Naive thymus-derived CD4-positive, alpha-beta T cell (primary cell): ENCODE measurements at places on chromosomes 3 and 15. TPM values are rescaled to one million over a fixed set of nuclear protein-coding genes. Genes with fewer than 3 reads are reported as not detected.

DNA sequence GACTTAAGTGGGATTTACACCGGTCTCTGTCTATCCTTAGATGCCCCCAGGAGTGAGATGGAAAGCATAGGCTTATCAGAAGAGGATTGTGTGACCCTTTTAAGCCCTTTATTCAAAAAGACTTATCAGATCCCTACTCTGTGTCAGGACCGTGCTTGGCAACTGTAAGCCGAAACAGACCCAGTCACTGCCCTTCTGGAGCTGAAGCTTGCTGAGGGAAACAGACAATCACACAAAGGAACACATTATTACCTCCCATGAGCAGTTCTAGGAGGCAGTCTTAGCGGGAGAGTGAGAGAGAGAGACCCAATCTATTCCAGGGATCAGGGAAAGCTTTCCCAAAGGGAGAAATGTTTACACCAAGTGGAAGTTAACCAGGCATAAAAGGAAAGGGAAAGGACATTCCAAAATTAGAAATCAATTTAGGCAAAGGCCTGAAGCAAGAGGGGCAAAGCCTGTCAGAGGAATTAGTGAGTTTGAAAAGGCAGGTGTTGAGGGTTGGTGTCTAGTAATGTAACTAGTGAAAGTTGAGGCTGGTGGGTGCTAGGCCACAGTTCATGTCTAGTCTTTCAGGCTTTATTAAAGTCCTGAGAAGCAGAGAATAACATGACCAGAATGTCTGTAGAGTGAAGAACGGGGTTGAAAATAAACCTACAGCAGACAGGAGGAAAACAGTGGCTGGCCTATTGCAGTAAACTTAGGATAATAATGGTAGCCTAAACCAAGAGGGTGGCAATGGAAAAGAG is 86.7 kb downstream of the THBS1 start:
- H3K27ac ChIP-seq = no peak overlapping the region
- H3K4me3 ChIP-seq = no peak overlapping the region
- peaks cover 7% of the 10 kb centered on the region for H3K4me1 ChIP-seq
- no peaks in the 10 kb centered on the region for H3K27me3 ChIP-seq
- no peak for DNase-seq

- peaks cover 11% of the 10 kb centered on the region for H3K27me3 ChIP-seq
- H3K36me3 ChIP-seq = no peaks in the 10 kb centered on the region
- no peak overlapping the region for H3K27ac ChIP-seq
- H3K4me3 ChIP-seq = no peak overlapping the region
These were observed 966 bp upstream of the C3orf80 start for GRCh38 chr3:160224256-160224655.

GRCh38 chr3:10489746-10490483 is 15.5 kb downstream of the ATP2B2 start:
- no peaks in the 10 kb centered on the region for H3K36me3 ChIP-seq
- no peaks in the 10 kb centered on the region for H3K4me1 ChIP-seq
- no peak overlapping the region for H3K4me3 ChIP-seq

DNA sequence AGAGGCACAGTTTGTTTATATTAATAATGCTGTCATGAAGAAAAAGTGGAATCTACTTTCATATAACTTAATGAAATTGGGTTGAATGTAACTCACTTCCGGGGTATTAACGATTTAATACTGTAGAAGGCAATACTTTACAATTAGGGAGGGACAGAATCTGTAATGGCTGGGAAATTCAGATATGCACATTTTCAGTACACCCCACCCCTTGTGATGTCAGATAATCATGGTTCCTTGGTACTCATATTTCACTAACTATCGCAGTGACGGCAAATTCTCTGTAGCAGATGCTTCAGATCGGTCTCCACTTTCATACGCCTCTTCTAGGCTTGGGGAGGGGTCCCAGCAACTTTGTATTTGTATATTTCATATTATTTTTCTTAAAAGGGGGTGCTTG is 207.3 kb downstream of the GABRB3 start:
- H3K4me1 ChIP-seq = no peaks in the 10 kb centered on the region
- no peak overlapping the region for H3K4me3 ChIP-seq
- no peaks in the 10 kb centered on the region for H3K27me3 ChIP-seq

GRCh38 chr3:188827576-188827975 is 344.2 kb upstream of the TPRG1 start:
- H3K27me3 ChIP-seq = no peaks in the 10 kb centered on the region
- no peak overlapping the region for H3K27ac ChIP-seq
- H3K4me1 ChIP-seq = no peaks in the 10 kb centered on the region
- no peak for DNase-seq

GRCh38 chr15:65384505-65384894 is 6.7 kb upstream of the IGDCC3 start:
- no peak overlapping the region for H3K27ac ChIP-seq
- peak overlapping the region; percentile 83 for H3K4me3 ChIP-seq
- H3K27me3 ChIP-seq = no peaks in the 10 kb centered on the region
- DNase-seq = no peak
- H3K4me1 ChIP-seq = peaks cover 9% of the 10 kb centered on the region

FAN1 gene
- total RNA-seq = 25.6 TPM

SLC38A3 gene
- total RNA-seq = not detected
